MV-4-11 (cell line): ENCODE measurements at places on chromosomes 11 and 22.

DNA sequence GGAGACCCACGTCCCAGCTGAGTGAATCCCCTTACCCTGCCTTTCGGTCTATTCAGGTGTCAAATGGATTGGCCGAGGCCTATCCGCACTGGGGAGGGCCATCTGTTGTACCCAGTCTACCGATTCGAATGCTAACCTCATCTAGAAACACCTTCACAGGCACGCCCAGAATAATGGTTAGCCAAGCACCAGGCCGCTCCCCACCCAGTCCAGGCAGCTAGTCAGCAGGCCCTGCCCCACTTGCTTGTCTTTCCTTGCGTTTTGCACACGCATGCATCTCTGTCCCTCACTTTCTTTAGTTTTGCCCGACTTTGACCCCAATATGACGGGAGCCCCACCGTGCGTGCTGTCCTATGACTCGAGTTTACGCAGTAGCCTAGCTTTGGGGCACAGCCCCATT lies 31.7 kb downstream of the PARVB start:
- DNase-seq, result no peak

DNA sequence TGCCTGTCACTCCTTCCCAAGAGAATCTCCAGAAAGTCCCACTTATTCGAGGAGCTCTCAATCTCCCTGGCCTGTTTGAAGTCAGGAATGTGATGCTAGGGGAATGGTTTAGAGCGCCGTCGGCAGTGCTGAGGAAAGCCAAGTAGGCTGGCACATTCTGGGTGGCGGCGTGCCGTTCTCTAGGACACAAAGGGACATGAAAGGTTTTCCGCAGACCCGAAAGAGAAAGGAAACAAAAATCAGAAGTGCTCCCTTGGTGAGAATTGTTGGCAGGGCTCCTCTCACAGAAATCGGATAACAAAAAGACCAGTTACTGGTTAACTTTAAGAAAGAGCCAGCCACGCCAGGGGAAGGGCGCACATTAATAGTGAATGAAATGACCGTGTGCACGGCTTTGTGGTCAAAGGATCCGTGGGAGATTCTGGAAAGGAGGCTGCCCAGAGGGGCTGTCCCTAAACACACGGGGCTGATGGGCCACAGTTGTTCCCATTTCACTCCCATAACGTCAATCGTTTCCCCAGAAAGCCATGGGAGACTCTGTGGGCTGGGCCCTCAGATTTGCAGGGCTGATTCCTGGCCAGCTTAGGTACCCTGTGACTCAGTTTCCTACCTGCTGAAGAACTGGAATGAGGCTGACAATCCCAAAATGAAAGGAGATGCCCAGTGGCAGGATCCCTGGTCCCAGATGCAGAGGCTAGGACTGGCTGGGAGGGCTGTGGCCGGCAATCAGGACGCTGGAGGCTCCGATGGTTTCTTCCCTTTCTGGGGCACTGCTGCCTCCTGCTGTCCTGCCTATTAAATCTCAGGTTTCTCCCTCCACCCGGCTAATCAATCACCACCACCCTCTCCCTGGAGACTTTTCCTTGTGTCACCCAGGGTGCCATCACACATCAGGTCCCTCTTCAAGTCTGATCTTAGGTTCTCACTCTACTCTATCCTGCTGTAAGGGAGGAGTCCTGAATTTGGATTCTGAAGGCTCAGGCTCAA lies 82.3 kb downstream of the RCN1 start:
- peak; percentile 2 for DNase-seq

GRCh38 chr11:20178976-20179375 lies 18.7 kb upstream of the DBX1 start:
- DNase-seq, result no peak

DNA sequence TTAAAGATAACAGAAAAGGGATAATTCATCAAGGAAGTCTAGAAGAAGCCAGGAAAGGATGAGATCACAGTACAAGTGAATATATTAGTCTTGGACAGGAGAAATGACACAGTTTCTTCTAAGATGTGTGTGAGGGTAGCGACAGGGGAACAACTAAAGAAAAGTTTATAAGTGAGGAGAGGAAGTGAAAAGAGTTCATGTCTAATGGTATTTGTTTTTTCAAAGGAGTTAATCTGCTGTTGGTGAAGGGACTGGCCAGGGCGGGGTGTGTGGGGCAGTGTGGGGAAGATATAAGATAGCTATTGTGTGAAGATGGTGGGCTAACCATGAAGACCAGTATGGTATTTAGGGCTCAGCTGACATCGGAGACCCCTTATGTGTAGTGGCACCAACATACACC lies 7.6 kb upstream of the PPFIBP2 start:
- peak; percentile 24 for DNase-seq

- DNase-seq, result no peak
Observed at GRCh38 chr22:27489178-27489675, 312.3 kb downstream of the MN1 start.

- peak; percentile 8 for DNase-seq
Observed at GRCh38 chr11:96221244-96222070, 121.5 kb downstream of the MAML2 start.

- DNase-seq, result peak; percentile 50
Observed at GRCh38 chr11:130894322-130895025, 21.8 kb downstream of the SNX19 start.

DNA sequence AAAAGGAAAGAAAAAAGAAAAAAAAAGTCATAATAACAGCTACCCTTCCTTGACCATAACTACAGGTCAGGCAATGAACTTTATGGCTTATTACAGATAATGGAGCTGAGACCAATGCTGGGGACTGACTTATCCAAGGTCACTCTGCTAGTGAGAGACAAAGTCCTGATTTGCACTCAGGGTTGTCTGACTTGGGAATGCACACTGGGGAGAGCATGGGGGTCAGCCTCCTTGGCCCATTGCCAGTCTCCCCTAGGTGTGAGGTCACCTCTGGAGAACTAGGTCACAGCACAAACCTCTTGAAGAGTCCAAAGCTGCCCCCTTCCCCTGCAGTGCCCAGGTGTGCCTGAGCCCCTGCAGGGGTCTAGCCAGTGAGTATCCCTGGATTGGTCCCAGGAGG lies 5.3 kb upstream of the CDC42EP1 start:
- no peak for DNase-seq

- DNase-seq, result no peak
Observed at GRCh38 chr22:48923996-48924395, 903.7 kb downstream of the BRD1 start.

DNA sequence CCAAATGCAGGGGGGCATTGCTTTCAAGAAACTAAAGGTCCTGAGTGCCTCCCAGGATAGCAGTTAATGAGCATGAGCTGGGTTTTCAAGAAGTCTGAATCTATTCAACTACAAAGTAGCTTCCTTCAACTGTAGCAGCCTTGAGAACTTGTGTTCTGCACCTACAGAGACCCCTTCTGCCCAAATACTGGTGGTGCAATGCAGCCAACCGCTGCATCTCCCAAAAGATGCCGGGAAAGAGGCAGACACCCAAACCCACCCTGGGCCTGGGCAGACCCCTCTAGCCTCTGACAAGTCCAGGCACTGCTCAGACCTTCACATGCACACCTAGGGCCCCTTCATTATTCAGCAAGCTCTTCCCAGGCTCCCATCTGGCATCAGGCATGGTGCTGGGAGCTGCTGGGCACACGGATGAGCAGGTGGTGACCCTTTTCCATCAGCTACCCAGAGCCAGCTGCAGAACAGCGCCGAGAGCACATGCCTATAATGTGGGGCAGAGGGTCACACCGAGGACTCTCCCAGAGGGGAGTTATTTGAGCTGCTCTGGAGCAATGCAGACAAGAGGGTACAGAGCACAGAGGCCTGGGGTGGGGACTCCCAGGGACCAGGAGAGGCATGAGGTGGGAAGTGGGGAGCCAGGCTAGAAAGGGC lies 44.9 kb upstream of the ETS1 start:
- peak; percentile 26 for DNase-seq

DNA sequence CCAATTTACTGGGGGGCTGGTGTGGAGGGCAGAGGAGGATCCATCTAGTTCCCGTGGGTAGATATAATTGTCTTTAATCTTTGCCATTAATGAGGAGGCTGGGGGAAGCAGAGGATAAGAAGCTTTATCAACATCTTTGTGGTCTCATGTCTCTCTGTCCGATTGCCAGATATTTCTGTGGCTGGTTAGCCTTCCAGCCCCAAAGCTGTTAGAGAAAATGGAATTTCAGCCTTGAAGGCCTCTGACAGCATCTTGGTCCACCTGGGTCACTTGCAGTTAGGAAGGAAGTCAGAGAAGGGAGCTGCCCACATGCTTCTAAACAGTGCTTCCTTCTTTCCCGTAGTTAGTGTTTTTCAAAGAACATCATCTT lies 56.9 kb downstream of the ABTB2 start:
- DNase-seq, result peak; percentile 42

DNA sequence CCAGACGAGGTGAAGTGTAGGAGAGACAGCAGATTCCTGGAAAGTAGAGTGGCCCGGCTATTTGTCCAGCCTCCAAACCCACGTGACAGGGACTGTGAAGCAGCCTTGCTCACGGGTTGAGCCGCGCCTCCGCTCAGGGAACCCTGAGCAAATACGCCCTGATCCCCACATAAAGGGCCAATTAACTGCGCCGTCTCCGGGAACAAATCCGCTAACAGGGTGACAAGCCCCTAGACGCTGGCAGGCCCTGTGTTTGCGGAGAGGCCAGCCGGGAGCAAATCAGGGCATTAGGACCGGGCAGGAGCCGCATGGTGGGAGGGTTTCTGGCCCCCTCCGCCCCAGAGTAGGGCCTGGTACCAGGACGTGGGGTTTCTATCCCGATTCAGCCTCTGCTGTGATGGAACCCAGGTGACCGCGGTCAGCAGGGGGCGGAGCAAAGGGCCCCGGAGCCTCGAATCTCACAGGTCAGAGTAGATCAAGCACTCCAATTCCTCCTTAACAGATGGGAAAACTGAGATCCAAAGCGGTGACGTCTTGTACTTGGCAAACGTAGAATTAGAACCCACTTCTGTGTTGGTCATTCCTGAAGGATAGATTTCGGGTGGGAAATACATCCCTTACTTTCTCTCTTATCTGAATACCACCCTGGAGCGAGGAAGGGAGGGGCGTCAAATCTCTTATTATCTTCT lies 2.0 kb upstream of the ROBO3 start:
- no peak for DNase-seq

- DNase-seq, result no peak
Observed at GRCh38 chr11:6692128-6692527, 9.0 kb upstream of the MRPL17 start.

GRCh38 chr22:44266796-44267760 lies 45.7 kb downstream of the SHISAL1 start:
- no peak for DNase-seq

GRCh38 chr11:65786786-65787636 lies at the start of gene OVOL1:
OVOL1 (plus strand) TSS chr11:65787063; CDS start chr11:65787374, 311 bp downstream.
- no peak for DNase-seq

DNA sequence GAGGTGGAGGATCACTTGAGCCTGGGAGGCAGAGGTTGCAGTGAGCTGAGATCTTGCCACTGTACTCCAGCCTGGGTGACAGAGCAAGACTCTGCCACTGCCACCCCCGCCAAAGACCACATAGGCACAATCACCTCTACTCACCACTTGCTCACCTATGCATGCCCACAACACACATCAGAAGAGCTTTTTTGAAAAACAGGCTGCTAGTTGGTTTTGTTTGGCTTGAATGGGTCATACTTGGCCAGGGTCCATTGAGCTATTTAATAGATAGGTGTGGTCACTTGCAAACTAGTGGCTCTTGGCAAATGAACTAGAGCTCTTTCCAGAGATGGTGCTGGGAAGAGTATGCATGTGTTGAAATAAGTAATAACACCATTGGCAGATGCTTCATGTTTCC lies 80.1 kb downstream of the EMSY start:
- DNase-seq, result no peak

DNA sequence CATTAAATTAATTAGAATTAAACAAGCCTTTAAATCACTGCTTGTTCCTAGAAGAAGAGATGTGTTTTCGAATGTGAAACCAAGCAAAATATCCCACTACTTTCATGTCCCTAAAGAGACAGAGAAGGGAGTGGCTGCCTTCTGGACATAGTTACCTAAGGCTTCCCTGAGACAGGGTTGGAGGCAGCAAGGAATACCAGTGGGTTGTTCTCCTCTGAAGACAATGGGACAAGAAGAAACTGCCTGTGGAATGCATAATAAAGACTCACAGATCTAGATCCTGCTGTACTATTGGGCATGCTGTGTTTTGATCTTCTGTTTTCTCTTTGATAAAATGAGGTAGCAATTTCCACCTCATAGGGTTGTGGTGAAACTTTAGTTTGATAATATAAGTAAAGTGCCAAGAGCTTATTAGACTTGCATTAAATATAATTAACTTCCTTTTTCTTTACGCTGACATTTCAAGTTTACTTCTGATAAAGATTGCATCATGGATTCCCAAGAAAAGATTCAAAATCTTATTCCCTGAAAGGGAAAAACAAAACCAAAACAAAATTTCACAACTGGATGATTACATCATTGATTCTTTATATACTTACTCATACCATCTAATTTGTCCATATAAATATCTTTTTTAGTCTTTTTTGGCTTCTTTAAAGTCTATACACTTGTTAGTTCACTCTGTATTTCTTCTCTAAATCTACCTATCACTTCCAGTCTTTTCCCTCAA lies 621.3 kb downstream of the ETS1 start:
- no peak for DNase-seq

- DNase-seq, result no peak
Observed at GRCh38 chr11:9955391-9955790, 291.5 kb downstream of the SWAP70 start.

DNA sequence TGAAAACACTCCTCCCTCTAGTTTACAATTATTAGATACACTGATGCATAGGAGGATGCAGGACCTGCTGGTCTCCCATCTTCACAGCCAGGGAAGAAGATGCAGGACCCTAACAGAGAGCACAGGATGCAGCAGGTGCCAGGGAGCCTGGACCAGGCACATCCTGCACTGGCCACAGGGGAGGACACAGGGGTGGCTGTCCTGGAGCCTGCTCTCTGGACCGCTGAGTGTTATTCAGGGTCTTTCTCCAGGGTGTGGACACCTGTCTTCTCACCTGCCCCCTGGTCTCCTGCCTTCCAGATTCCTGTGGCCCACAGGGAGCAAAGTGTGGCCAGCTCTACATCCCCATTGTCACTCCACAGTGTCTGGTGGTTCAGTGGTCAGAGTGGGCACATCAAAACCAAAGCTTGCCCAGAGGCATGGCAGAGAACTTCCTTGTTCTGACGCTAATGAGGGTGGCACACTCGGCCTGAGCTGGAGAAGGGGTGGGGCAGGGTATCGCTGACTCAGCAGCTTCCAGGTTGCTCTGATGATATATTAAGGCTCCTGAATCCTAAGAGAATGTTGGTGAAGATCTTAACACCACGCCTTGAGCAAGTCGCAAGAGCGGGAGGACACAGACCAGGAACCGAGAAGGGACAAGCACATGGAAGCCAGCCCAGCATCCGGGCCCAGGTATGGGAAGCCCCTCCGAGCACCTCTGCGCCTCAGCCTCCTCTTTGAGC lies at the start of gene APOBEC3A:
APOBEC3A (plus strand) TSS at position 564 of the 725 bp plus-strand sequence; CDS start at position 647, 83 bp downstream.
- peak; percentile 25 for DNase-seq

DNA sequence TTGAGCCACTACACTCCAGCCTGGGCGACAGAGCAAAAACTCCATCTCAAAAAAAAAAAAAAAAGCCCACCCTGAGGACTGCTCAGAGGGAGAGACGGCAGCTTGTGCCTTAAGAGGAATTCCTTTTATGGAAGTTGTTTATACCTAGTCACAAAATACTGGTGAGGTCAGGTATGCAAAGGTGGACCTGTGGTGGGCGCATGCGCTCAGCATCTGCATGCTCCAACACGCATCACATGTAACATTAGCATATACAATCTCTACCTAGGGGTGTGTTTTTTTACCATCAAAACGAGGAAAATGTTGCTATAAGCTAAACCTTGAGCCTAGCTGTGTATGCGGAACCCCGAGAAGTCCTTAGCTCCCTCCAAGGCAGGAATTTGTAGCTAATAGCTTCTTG lies 6.8 kb upstream of the SART1 start:
- DNase-seq, result no peak

GRCh38 chr11:102266099-102266498 lies 51.2 kb upstream of the BIRC3 start:
- no peak for DNase-seq

GRCh38 chr11:68471360-68472340 lies 11.1 kb downstream of the PPP6R3 start:
- DNase-seq, result peak; percentile 95
